ENCODE measurements at places on chromosomes 5 and 9.

DNA sequence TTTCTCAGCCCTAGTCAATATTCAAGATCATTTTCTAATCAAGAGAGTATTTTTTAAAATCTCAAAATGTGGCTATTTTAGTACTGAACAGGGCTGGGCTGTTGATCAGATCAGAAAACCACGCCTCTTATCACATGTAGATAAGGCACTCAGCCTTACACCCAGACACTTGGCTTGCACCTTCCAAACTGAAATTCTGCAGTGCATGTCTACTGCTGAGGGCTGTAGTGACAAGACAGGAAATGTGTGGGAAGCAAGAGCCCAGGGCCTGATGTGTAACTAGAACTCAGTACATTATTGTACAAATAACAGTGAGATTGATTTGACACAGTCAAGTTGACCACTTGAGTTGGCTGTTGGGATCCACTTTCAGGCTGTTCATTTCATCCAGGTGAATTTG lies 48.6 kb downstream of the UBE2QL1 start:
- no peak for DNase-seq

DNA sequence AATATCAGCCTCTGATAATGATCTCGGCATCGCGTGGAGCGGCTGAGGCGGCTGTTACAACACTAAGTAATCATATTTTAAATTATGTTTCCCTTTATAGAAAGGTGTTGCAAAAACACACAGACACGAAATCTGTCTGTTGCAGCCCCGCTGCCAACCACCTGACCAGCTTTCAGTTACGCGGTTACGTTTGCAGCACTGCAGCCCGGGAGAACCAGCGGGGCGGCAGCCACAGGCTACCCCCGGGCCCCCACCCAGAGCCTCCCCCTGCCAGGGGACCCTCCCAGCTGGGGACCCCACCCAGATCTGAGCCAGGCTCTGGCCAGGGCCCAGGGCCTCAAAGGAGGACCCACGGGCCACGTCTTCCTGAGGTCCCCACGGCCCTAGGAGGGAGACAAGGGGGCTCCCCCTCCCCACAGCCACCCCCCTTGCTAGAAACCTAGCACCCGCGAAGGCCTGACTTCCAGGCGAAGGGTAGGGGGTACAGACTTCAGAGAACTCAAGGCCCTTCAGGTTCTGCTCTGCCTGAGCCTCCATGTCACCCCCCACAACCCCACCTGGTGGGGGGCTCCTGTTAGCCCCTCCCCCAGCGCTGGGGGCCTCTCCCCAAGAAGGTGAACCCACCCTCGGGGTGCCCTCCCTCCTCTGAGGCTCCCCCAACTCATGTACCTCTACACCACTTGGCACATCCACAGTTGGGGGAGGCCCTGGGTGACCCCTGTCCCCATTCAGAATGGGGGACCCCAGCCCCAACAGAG lies 6.0 kb downstream of the NACC2 start:
- DNase-seq = no peak

DNA sequence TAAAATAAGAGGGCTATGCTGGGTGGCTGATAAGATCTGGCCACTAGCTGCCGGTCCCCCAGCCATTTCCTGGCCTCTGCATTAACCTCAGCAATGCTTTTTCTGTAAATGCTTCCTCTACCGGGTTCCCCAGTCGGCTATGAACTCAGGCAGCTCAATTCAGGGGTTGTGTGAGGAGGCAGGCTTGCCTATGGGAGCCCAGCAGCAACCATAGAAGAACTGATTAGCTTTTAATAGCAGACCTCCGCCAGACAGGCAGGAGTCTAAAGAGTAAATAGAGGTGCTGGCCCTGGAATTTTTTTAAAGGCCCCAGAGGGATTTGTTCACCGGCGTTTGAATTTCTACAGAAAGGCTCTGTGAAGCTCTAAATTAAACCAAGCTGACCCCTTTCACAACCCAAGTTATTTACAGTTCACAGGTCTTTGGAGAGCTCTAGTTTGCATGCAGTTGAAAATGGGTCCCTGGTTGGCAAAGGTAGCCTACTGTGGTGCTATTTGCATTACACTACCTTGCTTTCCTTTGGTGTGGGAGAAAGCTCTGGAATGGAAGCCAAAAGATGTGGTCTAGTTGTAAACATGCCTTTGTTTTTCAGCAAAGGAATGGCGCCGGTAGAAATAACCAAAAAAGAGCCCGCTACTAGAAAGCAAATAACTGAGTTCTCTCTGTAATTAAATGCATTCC lies 289.7 kb upstream of the SEMA6A start:
- DNase-seq = no peak

DNA sequence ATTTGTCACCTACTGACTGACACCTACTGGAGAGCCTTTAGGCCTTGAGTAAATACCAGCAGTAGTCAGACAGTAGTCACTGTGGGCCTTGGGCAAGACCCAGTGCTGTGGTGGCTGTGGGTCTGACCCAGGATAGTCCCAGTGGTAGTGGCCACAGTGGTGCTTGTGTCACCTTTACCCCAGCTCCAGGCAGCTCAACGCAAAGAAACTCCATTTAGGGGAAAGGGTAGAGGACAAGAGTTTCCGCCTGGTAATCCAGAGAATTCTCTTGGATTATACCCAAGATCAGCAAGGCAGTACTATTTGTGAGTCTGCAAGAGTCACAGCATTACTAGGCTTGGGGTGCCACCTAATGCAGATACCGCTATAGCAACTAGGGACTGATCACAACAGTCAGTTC lies 28.9 kb downstream of the CERT1 start:
- no peak for DNase-seq

DNA sequence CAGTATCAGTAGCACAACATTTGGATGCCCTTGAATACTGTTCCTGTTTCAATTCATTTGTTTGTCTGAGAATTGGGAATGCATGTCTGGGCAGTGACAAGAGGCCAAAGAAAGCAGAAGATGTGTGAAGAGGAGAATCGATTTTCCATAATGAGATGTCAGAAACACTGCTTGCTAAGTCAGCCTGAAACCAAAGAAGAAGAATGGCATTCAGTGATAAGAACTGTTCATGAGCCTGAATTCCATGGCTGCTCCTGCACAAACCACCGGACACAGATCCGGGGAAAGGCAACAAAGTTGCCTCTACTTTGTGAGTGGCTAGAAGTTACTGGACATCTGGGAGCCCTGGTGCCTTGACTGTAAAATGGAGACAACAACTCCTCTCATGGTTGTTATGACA lies 207.2 kb upstream of the RASEF start:
- DNase-seq = no peak

- DNase-seq = no peak
These were observed 55.4 kb downstream of the FOXI1 start for GRCh38 chr5:170161069-170161468.

GRCh38 chr9:129173296-129174101 lies 4.6 kb downstream of the IER5L start:
- no peak for DNase-seq

GRCh38 chr5:37370550-37370863 lies 399 bp downstream of the NUP155 start:
- no peak for DNase-seq

GRCh38 chr9:4292781-4293180 lies 7.1 kb downstream of the GLIS3 start:
- no peak for DNase-seq

DNA sequence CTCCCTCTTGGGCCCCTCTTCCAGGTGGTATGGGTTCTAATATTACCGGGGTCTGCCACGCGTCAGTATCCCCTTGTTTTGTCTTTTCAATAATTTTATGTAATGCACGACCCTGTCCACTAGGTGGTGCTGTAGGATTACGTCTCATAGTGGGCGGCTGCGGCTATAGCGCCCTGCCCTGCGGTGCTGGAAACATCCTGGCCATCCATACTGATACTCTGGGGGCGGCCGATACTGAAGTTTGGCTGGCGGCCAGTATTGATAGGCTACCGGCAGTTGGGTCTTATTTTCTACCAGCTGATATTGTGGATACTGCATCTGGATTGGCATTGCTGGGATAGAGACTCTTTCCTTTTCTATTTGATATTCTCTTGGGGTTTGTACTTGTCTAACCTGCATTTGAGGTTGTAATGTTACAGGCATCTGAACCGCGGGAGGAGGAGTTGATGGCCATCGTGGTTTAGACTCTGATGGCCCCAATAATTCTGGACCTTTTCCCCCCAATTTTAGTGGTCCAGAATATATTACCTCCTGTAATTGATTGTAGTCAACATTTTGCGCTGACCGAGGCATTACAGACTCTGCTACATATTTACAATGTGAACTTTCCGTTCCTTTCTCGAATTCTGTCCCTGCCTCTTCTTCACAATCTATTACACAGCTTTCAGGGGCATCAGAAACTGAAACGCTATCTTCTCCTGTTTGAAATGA lies 3.3 kb upstream of the TMEM141 start:
- DNase-seq = peak; percentile 59

GRCh38 chr9:38374847-38375571 lies 17.5 kb upstream of the ALDH1B1 start:
- no peak for DNase-seq

DNA sequence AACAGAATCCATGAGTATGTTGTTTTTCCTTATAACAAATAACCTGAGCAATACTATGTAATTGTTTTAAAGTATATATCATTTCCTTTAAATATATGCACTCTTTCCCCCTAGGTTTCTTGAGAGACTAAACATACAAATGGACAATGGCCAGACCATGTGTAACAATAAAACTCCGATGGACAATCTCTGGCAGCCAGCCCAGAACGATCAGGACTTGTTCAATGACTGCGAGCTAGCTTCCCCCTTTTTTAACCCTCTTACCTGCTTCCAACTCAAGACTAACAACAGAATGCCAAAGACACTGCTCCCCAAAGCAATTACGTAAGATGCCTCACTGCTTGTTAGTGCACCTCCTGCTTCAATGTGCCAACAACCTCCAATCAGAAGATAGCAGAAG lies 94.9 kb downstream of the HTR4 start:
- no peak for DNase-seq

DNA sequence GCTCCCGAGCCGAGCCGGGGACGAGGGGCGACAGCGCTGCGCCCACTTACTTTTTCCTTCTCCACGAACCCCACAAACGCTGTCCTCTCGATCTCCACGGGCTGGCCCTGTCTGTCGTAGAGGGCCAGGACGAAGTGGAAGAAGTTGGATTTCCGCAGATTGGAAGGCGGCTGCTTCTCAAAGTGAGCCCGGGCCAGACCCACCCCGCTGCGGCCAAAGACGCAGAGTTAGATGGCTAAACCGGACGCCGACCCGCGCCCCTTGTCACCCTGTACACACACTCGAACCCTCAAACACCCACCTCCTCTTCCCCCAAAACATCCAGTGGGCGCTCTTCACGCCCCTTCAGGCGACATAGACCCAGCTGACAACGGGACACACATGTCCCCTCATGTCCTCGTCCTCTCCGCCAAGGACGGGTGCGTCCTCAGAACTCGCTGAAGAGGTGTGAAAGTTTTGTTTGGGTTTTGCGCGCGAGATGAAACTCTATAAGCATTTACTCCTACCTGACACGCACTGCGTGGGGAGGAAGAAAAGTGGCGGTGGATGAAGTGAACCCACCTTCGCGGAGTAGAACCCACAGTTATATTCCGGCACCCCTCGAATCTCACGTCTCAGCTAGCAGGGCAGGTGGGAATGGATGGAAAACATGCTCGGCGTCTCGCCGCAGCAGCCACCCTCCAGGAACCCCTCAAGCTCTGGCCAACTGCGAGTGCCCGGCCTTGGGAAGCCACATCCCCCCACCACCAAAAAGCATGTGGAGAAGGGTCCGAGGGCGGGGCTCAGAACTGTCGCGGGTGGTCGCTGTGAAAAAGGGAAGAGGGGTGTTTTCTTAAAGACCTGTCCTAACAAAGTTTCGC lies 2.6 kb downstream of the EBF1 start:
- DNase-seq = no peak

DNA sequence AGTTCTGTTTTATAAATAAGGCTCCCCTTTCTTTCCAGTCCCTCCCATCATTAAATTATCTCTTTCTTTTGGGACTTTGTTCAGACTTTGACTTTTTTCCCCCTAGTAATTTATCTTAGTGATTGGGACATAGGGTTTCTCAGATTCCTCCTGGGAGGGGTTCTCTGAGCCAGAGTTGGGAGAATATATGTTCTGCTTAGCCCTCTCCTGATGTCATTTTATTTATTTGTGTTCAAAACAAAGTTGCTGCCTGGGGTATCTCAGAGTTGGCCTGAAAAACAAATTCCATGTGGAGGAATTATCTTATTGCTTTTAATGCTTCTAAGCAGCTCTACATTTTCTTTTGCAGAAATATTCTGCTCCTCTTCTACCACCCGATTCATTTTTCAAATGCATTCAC lies 211.0 kb downstream of the PCSK5 start:
- no peak for DNase-seq

DNA sequence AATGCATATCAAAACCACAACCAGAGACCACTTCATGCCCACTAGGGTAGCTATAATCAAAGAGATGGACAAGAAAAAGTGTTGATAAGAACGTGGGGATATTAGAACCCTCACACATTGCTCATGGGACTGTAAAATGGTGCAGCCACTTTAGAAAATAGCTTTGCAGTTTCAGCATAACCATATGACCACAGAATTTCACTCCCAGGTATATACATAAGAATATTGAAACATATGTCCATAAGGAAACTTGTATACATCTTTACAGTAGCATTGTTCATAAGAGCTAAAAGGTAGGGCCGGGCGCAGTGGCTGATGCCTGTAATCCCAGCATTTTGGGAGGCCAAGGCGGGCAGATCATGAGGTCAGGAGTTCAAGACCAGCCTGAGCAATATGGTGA lies 56.4 kb downstream of the S1PR3 start:
- no peak for DNase-seq

DNA sequence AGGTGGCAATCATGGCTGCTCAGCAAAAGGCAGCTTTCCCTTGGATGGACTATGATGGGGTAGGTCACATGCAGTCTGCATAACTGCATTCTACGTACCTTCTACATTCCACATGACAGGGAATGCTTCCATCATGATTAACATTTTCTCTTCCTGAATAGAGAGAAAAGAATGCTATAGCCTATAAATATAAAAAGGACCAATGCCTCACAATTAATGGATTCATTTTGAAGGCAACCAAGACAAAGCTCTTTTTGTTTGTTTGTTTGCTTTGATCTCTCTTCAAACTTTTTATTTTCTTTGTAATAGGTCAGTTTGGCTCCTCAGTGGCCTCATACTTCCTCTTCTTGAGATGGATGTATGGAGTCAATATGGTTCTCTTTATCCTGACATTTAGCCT lies 201.3 kb downstream of the ALDH1A1 start:
- DNase-seq = no peak

- peak; percentile 31 for DNase-seq
These were observed 2.1 kb downstream of the CHSY3 start for GRCh38 chr5:129906177-129906887.

DNA sequence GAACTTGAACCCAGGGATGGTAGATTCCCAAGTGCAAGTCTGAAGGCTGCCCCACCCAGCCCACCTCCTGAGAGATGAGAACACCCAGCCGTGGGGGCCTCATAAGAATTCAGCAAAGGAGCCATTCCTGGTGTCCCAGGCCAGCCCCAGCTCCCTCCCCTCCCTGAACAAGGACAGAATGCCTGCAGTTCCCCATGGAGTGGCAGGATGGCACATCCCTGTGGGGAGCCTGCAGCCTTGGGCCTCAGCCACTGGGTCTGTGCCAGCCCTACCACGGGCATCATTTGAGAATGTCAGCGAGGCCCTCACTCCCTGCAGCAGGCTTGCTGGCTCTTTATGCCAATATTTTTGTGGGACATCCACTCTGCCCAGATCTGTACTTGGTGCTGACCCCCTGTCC lies 36.2 kb upstream of the RAPGEF1 start:
- no peak for DNase-seq

Measured in posterior cingulate gyrus (tissue), 11 donors.